ENCODE measurements at places on chromosomes 13 and 19.
A peak's percentile ranks its signal among the peaks of the same experiment; 100 is the strongest.

- no peak for DNase-seq
These were observed 26.1 kb downstream of the GAS6 start for GRCh38 chr13:113837560-113838355.

DNA sequence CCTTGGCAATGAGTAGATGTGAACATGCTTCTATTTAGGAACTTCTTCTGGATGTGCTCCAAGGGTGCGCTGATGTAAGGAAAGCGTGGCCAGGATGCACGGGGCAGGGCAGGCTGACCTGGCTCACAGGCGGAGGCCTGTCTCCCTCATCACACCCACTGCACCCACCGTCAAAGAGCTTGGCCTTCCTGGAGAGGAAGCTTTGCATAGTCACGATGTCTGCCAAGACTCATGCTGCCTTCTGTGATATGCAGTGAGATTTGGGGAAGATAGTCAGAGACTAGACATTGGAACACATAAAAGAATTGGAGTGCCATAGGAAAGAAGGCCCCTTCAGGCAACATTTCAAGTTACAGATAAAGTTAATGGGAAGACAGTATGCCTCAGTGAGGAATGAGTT, 82.0 kb downstream of the MYO16 start:
- DNase-seq: no peak

DNA sequence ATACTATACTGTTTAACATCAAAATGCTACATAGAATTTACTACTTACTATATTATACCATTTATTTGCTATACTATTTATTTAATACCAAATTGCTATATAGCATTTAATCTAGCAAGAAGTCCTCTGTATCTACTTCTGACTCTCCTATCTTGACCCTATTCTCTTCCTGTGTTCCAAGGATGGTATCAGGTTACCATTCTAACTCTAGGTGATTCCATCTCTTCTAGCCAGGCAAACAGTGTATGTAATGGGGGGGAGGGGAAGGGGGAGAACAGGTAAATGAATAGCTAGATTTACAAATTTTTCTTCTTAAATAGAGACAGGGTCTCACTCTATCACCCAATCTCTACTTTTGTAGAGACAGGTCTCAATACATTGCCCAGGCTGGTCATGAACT, 200.3 kb downstream of the DIAPH3 start:
- DNase-seq: no peak

GRCh38 chr13:42969565-42970172, 22.4 kb downstream of the EPSTI1 start:
- DNase-seq: peak; percentile 90

DNA sequence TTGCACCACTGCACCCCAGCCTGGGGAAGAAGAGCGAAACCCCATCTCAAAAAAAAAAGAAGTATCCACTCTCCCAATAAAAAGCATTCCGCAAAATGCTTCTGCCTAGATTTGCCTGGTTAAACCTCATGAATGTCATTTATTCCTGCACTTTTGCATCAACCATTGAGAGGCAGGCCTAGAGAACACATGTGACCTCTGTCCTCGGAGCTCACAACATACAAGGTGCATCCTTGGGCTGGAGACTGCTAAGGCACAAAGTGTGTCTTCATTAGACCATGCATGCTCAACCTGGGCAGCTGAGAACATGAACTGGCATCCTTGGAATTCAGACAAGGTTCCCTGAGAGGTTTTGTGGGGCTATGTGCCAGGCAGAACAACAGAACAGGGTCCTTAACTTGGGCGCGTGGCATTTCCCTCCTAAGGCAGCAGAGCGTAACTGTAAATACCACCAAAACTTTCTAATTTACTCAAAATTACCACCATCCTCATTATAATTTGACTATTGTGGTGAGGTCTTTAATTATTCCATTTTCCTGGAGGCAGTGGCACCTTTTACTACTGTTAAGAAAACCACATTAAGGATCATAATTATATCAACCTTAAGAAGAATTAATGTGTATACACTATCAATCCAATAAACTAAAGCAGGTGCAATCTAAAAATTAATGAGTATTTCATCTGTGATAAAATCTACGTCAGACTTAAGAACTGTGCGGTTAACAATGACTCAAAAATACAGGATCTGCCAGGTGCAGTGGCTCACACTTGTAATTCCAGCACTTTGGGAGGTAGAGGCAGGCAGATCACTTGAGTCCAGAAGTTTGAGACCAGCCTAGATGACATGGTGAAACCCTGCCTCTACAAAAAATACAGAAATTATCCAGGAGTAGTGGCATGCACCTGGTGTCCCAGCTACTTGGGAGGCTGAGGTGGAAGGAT, 13.8 kb downstream of the RCBTB1 start:
- DNase-seq: no peak

DNA sequence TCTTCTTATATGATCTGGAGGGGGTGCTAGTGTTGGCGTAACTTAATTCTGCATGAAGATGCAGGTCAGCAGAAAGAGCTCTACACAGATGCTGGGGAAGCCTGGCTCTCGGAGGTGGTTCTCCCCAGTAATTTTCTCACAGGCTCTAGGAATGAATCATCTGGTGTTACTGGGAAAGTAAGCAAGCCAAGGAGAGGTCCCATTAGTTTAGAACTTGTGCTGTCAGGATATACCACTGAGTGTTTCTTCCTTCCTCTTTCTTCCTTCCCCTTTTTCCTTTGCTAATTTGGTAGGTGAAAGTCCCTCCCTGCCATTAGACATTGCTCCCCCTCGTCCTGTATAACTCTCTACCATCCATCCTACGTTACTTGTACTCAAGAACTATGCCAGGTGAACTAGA, 68.3 kb downstream of the ATP8A2 start:
- no peak for DNase-seq

GRCh38 chr13:43389573-43389972, 366.2 kb downstream of the DNAJC15 start:
- no peak for DNase-seq

- no peak for DNase-seq
These were observed 655.5 kb downstream of the PCDH9 start for GRCh38 chr13:66574606-66575005.

- DNase-seq: no peak
These were observed 149.4 kb downstream of the STK24 start for GRCh38 chr13:98427331-98427995.

GRCh38 chr19:45117671-45118070, 24.7 kb downstream of the PPP1R37 start:
- peak; percentile 25 for DNase-seq

- peak; percentile 58 for DNase-seq
These were observed 5.0 kb downstream of the MVB12A start for GRCh38 chr19:17424743-17425365.

- DNase-seq: no peak
These were observed 433.4 kb downstream of the SLITRK5 start for GRCh38 chr13:88104576-88104975.

GRCh38 chr13:32426191-32426989, 1.5 kb downstream of the N4BP2L1 start:
- peak; percentile 42 for DNase-seq

DNA sequence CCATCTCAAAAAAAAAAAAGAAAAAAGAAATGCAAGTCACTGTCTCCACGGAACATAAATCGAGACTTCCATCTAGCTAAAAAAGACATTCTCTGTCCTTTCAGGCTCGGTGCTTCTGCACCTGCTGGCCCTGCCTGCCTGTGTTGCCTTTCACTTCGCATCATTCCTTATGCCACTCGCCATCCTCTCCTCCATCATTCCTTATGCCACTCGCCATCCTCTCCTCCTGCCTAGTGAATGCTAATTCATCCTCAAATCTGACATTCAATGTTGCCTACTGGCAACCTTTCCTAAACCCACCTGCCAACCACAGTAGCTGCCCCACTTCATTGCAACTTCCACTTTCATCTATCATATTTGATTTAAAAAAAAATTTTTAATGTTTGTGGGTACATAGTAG, 36.7 kb downstream of the KCTD12 start:
- no peak for DNase-seq

DNA sequence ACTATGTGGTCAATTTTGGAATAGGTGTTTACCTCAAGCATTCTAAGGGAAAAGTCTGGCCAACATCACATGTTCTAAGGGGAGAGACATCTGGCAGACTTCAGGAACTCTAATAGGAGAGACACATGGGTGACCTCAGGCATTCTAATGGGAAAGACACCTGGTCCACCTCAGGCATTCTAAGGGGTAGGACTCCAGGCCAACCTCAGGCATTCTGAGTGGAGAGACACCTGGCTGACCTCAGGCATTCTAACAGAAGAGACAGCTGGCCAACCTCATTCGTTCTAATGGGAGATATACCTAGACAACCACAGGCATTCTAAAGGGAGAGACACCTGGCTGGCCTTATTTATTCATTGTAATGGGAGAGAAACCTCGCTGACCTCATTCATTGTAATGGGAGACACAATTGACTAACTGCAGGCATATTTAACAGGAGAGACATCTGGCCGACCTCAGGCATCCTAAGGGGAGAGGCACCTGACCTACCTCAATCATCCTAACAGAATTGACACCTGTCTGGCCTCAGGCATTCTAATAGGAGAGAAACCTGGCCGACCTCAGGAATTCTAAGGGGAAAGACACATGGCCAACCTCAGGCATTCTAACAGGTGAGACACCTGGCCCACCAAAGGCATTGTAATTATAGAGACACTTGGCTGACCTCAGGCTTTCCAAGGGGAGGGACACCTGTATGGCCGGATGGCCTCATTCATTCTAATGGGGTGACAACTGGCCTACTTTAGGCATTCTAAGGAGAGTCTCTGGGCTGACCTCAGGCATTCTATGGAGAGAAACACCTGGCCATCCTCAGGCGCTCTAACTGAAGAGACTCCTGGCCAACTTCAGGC, 1346.8 kb downstream of the UQCRFS1 start:
- no peak for DNase-seq

- no peak for DNase-seq
These were observed 455.7 kb downstream of the SUCLA2 start for GRCh38 chr13:47545201-47546024.

- peak; percentile 71 for DNase-seq
These were observed 924 bp downstream of the RGCC start for GRCh38 chr13:41458187-41458760.

- peak; percentile 5 for DNase-seq
These were observed 57.2 kb upstream of the ZNRF4 start for GRCh38 chr19:5397804-5398692.

GRCh38 chr19:13881251-13881691, 4.3 kb downstream of the NANOS3 start:
- DNase-seq: peak; percentile 23

- no peak for DNase-seq
These were observed 525.9 kb downstream of the GPC6 start for GRCh38 chr13:93752541-93752940.

DNA sequence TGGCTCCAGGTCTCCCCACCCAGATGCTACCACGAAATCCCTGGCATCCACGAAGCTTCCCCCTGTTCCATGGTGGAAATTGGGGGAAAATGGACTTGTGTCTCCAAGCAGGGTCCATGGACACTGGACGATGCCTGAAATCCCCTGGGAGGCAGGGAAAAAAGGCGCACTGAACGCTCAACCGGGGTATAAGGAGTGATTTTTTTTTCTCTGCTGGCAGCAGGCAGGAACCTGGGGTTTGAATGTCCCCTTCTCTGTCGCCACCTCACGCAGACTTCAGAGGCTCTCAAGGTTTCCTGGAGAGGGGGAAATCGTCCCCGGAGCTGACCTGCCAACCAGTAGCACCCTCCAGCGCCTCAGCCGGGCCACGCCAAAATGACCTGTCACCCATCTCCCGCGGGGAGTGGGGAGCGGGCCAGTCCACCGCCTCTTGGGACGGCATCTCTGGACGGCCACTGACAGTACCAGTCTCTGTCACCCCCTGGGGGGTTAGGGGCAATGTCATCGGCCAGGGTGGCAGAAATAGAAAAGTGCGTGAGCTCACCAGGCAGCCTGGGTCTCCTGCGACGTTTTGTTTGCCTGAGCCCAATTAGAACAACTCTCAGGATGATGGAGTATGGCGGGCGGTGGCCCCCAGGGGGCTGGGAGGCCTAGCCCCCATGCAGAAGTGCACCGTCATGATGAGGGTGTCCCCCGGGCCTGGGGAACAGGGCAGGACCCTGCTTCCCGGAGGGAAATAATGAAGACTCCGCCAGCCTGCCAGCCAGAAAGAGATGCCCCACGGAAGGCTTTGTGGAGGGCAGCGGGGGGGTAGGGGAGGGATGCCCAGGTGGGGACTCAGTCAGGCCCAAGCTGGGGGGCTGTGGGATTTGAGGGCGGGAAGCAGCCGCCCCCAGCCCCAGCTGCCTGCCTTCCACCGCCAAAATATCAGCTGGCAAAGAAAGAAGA, 2.6 kb downstream of the PTPRS start:
- no peak for DNase-seq

DNA sequence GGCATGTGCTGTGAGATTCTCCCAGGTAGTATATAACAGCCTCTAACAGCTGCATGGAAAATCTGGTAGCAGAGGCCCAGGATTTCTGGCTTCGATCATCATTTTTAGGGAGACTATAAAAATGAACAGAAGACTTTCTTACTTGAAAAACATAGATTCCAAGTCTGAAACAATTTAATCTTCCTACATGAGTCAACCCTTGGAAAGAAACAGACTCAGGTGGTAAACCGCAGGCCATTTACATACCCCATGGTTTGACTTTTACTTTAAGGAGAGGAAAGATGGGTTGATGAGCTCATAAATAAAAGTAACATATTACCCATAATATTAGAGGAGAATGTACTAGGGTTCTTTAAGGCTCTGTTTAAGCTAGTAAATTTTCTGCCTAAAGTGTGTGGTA, 121.6 kb downstream of the CYSLTR2 start:
- DNase-seq: no peak

DNA sequence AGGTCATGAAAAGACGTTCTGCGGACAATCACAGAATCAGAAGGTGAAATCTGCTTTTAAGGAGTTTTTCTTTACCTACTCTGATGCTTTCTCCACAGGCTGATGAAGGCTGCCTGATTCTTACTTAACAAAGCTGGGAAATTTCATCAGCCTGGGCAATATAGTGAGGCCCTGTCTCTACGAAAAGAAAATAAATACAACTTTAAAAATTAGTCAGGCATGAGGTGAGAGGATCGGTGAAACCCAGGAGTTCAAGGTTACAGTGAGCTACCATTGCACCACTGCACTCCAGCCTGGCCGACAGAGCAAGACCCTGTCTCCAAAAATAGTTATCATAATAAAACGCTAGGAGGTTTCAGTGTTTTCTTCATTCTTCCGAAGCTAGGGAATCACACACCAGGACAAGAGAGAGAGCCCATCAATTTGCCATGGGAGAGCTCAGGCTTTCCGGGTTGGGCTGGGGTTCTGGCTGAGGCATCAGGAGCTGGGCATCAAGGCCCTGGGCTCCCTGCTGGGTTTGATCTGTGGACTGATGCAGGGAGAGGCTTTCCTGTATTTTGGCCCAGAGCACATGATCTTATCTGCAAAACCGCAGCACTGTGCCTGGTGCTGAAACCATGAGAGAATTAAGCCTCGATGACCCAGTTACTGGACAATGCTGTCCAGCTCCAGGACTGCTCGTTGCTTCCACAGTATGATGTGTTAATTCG, 25.1 kb upstream of the CEBPG start:
- no peak for DNase-seq

- DNase-seq: no peak
These were observed 129.6 kb downstream of the ZNF675 start for GRCh38 chr19:23557381-23557780.

- DNase-seq: no peak
These were observed 45.6 kb downstream of the CELF5 start for GRCh38 chr19:3269916-3270671.

Measured in activated CD4-positive, alpha-beta T cell treated with anti-CD3 and anti-CD28 coated beads for 48 hours (primary cell).